ENCODE measurements at places on chromosomes 7 and 10.

DNA sequence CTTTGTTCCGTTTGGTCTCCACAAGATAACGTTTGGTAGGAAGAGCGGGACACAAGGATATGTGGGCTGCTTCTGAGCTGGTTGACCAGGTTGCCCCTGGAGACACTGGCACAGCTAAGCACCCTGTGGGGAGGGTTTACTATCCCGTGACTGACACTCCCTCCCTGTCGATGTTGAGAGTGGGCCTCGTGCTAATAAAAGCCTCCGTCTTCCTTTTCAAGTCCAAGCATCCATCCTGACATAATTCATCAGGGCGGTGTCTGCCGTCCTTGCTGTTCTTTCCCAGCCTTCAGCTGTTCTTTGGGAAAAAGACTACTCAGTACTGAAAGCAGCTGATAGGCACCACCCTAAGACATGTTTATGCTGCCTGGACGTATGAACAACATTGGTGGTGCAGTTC is 49.6 kb downstream of the SHH start:
- DNase-seq = no peak

DNA sequence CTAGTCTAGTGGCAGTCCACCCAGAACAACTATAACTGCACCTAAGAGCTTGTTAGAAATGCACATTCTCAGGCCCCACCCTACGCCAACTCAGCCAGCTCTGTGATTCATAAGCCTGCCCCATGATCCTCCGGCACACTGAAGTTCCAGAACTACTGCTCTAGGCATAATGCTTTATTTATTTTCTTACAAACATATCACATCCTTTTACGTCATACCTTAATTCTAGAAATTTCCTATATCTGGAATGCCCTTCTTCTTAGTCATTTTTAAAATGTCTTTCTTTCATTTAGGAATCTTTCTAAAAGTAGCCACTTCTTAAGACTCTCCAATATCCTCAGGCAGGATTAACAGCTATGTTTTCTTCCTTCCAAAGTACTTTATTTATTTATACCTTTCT is 480.1 kb downstream of the INHBA start:
- DNase-seq = peak; percentile 55

- no peak for DNase-seq
Measured at GRCh38 chr7:101300465-101301376, 20.9 kb downstream of the IFT22 start.

- DNase-seq = no peak
Measured at GRCh38 chr7:37249240-37249639, 199.4 kb downstream of the ELMO1 start.

DNA sequence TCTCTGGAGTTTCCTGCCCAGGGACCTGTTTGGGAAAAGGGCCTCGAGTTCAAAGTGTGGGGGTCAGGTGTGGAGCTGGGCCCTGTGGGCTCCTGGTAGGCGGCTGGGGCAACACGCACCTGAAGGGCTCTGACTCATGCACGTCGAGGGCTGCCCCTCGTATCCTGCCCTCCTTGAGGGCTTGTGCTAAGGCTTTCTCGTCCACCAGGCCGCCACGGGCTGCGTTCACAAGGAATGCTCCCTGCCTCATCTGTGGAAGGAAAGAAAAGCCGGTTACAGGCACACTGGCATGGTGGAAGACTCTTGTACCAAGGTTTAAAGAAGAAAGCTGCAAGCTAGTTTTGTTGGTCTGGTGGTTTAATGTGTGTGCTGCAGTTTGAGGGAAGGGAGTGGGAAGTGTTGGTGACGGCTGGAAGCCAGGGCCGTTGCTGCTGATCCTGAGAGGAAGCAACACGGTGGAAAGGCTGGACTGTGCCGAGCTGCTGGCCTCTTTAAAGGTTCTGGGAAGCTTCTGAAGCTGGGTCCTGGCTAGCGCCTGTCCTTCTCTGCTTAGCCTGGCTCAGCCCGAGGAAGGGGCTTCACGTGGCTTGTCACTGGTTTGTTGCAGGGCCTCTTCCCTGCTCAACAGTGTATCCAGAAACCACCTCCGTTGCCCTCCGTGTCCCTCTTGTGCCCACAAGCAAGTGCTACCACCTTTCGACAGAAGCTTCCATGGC is 52.0 kb downstream of the ZRANB1 start:
- no peak for DNase-seq

- no peak for DNase-seq
Measured at GRCh38 chr10:49830016-49830415, 67.9 kb upstream of the OGDHL start.

GRCh38 chr10:63711867-63712716 is 190.9 kb downstream of the REEP3 start:
- DNase-seq = peak; percentile 93

- no peak for DNase-seq
Measured at GRCh38 chr10:84850826-84851225, 522.4 kb downstream of the CCSER2 start.

DNA sequence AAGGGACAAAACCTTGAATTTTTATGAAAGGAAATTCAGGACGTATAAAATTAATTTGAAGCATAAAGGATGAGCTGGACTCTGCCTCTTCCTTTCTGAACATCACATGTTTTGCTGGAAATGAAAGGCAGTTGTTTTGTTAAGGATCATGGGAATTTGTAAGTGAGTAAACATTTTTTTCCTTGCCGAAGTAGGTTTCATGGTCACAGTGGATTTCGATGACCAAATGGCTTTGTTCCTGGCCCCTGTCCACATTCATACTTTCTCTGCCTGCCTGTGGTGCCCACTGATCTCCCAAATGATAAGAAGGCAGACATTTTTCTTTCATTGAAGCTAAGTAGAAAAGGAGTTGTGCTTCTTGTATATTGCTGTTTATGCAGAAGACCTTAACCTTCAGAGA is 104.2 kb downstream of the ARID5B start:
- no peak for DNase-seq
